CD4-positive, alpha-beta T cell treated with Interferon alpha-2 for 1 hour (primary cell): ENCODE measurements at places on chromosomes 6 and 20.

GRCh38 chr20:10798811-10799210 lies 125.0 kb upstream of the JAG1 start:
- no peak for DNase-seq

DNA sequence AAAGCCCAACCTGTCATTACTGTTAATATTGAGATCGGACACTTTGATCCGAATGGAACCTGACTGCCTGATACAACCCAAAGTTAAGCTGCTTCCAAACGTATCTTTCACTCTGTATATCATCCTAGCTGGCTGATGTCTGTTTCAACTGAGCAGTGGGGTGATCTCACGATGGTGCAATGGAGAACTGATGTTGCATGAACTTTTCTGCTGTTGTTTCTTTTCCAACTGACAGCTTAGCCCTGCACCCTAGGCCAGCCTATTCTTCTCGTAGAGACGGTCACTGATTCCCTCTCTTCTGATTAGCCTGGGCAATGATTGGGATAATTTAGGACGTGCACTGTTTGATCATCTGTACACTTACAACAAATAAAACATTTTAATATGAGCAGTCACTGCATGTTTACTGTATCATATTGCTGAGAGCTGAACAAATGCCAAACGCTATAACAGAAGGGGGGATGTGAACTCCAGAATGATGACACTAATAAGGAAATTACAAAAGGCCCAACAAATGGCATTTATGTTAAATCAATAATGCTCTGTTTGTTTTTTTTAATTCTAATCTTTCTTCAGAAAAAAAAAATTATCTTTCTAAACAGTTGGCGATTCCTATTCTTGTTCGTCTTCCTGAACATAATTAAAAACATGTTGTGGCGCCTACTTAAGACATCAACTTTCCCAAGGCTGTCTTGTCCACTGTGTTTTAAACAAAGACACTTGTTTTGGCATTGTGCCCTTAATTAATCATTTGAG lies 184.8 kb downstream of the ZNF217 start:
- no peak for DNase-seq

GRCh38 chr6:92024881-92025280 lies 1394.5 kb downstream of the EPHA7 start:
- no peak for DNase-seq

DNA sequence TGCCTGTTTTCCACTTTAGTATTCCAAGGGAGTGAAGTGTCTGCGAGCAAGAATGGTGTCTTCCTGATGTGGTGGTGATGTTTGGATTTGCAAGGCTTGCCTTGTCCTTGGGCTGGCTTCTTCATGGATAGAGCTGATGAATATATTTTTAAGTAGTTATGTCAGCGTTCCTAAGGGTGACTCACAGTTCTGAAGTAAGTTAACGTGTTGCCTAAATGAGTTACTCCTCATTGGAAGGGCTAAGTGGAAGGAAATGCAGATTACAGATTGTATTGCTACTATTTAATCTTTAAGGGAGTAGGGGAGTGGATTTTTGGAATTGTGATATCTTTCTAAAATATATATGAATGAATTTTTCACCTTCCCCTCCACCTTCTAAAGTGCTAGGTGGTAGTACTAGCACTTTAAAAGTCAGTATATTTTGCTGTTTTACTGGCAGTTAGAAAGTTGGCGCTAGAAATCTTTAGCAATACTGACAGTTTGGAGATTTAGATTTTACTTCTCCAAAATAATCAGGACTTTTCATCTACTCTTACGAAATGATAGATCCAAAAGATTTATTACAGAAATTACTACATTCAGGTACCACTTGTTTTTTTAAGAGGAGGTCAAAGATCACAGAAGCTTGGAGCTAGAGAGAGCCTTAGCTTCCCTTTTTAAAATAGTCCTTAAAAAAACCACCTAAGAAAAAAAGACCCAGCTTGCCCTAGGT lies 197.4 kb downstream of the JARID2 start:
- DNase-seq, result no peak

- DNase-seq, result no peak
These were observed 38.0 kb upstream of the ECHDC1 start for GRCh38 chr6:127381384-127381783.

- no peak for DNase-seq
These were observed 226.4 kb upstream of the ZNF217 start for GRCh38 chr20:53819973-53820451.
